ENCODE measurements at places on chromosomes 12 and 14.

DNA sequence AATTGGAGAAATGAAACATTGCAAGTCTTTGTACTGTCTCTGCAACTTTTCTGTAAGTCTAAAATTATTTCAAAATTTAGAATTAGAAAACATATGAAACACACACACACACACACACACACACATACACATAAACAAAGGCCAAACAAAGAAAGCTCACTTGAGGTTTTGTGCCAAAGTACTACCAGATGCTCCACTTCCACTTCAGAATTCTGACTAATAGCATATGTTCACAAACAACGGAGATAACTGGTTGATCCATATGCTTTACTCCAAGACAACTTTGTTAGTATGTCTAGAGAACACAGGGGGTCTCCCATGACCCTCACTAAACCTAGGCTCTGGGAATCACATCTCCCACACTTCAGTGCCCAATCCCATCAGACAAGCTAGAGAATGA lies 133.8 kb upstream of the CLEC14A start:
- DNase-seq = no peak

GRCh38 chr14:75646762-75647161 lies 13.9 kb downstream of the ERG28 start:
- DNase-seq = no peak

DNA sequence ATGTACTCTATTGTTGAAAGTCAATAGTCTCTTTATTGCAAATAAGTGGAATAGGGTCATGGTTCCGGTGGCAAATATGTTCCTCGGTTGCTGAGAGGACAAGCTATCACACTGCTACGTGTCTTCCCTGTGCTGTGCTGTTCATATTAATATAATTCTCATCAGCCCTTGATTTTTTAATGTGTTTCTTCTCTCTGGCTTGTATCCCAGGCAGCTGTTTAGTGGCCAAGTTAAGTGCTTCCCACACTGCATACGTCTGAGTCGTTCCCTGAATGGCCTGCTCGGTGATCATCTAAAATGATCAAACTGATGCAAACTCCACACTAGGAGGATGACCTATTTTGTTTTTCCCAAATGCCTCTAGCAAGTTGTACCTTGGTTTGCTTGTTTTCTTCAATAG lies 186.4 kb downstream of the ANO6 start:
- no peak for DNase-seq

DNA sequence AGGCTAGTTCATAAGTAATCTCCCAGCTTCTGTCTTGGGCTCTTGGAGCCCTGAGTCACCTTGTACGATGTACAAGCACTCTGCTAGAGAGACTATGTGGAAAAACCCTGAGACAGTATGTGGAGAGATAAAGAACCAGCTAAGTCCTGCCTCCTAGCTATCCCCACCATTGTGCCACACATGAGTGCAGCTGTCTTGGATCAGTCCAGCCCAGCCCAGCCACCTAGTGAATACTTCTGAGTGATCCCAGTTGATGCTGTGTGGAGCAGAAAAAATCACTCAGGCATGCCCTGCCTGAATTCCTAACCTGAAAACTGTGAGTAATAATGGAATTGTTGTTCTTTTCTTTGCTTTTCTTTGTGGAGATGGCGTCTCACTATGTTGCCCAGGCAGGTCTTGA lies 5.1 kb upstream of the SERPINA6 start:
- DNase-seq = no peak

GRCh38 chr12:89901319-89901718 lies 192.7 kb upstream of the ATP2B1 start:
- no peak for DNase-seq

- peak; percentile 63 for DNase-seq
These were observed 62.4 kb upstream of the BCL2L14 start for GRCh38 chr12:12008232-12008850.

DNA sequence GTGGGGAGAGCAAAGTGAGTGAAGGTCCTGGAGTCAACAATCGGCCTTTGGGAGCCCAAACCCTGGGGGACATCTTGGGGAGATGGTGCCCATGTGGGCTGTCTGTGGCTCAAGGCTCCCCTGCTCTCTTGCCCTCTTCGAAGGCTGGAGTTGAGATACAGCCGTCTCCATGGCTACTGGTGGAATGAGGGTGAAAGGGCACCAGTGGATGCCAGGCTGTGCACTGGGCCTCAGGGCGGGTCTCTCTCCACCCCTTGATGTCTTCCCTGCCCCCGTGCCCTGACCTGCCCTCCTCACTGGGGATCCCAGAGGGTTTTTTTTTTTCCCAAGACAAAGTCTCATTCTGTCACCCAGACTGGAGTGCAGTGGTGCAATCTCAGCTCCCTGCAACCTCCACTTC lies 2.0 kb upstream of the ANKRD9 start:
- no peak for DNase-seq

DNA sequence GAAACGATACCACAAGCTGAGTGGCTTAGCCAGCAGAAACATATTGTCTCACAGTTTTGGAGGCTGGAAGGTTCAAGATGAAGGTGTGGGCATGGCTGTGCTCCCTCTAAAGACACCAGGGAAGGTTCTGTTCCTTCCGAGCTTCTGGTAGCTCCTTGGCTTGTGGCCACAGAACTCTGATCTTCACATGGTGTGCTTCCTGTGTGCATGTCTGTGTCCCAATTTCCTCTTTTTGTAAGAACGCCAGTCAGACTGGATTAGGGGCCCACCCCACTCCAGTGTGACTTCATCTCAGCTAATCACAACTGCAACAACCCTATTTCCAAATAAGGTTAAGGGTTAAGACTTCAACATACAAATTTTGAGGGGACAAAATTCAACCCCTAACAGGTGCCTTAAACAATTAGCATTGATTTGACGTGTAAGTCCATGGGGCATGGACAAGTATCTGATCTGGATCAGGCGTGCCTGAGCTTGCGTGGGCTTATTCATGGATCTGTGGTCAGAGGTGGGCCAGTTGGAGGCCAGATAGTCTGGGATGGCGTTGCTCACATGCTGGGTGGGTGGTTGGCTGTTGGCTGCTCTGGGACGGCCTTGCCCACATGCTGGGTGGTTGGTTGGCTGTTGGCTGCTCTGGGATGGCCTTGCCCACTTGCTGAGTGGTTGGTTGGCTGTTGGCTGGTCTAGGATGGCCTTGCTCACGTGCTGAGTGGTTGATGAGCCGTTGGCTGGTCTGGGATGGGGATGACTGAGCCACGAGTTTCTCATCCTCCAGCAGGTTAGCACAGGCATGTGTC lies 88.5 kb downstream of the LGMN start:
- DNase-seq = no peak

DNA sequence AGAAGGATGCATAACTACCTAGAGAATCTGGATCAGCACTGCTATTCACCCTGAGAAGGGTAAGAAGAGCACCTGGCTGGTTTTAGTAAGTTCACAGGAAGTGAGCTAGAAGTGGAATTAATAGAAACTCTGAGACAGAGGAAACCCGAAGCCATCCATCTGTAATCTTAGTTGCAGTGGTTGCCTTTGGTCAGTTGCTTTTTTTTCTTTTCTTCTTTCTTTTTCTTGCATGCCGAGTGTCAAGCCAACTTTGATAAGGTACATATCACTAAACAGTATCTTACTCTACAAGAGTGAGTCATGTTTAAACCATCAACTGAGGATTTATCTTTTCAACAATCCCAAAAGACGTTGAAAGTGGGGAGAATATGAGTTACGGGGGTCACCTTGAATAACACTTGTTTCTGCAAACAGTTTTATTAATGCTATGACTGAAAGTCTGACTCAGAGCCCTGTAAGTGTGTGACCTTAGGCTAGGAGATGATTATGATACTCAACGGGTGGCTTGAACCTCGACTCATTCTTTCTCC lies 26.7 kb downstream of the C12orf75 start:
- DNase-seq = no peak

GRCh38 chr14:20848316-20848954 lies 42.8 kb upstream of the RNASE3 start:
- DNase-seq = no peak

Data from activated T-cell treated with anti-CD3 and anti-CD28 coated beads, Interleukin-2, amount 50 U/mL, for 72 hours (primary cell).